ENCODE measurements at places on chromosomes 12 and 14.
A peak's percentile ranks its signal among the peaks of the same experiment; 100 is the strongest.

- no peak for DNase-seq
Measured at GRCh38 chr14:90641615-90642243, 174.5 kb downstream of the TTC7B start.

DNA sequence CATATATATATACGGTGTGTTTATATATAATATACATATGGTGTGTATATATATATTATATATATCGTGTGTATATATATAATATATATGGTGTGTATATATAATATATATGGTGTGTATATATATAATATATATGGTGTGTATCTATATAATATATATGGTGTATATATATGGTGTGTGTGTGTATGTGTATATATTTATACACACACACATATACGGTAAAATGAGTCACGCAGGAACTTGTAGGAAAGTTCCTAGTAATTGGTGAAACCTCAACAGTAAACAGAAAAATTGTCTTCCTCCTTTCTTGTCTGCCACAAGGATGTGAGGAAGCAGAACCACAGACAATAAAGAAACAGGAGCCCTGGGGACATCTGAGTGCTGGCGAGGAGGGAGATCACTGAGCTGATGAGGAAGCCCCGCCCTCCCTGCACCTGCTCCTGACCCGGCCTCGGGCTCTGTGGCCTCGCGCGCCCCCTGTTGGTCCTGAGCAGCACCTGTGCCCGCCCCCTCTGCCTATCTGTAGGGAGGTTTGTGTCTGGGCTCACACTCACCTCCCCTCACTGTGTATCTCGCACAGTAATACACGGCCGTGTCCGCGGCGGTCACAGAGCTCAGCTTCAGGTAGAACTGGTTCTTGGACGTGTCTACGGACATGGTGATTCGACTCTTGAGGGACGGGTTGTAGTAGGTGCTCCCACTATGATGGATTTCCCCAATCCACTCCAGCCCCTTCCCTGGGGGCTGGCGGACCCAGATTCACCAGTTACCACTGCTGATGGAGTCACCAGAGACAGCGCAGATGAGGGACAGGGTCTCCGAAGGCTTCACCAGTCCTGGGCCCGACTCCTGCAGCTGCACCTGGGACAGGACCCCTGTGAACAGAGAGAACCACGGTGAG, 1079.4 kb downstream of the TMEM121 start:
- peak; percentile 13 for DNase-seq

DNA sequence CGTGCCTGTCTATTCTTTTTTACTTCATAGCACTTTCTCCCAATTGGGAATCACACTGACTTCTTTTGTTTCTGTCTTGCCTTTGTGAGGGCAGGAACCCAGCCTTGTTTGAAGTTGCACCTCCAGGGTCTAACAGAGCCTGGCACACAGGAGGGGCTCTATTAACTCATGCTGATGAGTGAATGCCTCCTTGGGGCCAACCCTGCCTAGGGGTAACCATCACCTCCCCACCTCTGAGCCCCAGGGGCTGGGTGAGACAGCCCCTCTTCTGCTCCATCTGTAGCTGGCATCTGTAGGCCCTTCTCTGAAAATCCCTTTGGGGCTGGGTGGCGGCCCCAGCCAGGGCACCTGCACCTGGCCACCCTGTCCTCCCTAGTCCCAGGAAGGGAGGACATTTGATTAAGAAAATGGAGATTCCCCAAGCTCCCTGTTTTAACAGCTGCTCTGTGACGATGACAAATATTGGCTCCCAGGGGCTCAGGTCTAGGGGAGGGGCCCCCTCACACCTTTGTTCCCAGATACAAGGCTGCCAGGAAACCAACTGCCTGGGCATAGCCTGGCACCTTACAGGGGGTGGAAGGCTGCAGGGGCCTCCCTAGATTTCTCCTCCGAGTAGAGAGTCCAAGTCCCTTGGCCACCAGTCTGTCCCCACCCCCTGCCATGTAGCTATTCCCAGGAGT, 11.8 kb downstream of the TAMALIN start:
- no peak for DNase-seq

GRCh38 chr12:21831791-21832344, 57.4 kb upstream of the KCNJ8 start:
- DNase-seq = no peak

DNA sequence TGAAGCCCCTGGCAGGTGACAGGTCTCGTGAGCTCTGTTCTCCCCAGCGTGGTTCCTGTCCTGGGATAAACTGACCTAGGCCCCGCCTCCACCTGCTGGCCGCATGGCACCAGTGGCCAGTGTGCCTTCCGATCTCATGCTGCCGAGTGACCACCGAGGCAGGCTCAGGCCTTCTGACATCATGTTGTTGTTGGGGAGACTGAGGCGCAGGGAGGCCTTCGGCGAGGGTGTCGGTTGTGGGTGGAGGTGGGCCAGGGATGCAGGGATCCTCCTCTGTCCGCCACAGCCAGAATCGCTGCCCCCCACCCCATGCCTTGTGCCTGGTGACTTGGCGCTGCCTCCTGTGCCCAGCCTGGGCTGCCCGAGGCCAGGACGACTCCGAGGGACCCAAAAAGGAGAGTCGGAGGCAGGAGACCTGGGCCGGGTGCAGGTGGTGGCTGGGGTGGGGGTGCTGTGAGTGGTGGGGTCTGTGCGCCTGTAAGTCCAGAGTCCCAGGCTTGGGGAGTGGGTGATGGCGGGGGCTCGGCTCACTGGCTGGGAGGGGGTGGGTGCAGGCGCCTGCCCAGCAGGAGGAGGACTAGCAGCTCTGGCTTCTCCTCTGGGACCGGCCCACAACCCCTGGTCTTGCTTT, 24.3 kb downstream of the ASPG start:
- no peak for DNase-seq

GRCh38 chr12:6914246-6914946, at the start of gene ENO2:
TSS of gene ENO2 (plus strand) at chr12:6914580. CDS start at chr12:6915833, 1,253 bp downstream.
- DNase-seq = peak; percentile 78
